ENCODE measurements at places on chromosomes 7 and 10.

GRCh38 chr10:31204090-31204489 is 114.9 kb upstream of the ZEB1 start:
- DNase-seq, result no peak

GRCh38 chr7:25485026-25485425 is 256.7 kb upstream of the NPVF start:
- no peak for DNase-seq

- no peak for DNase-seq
Observed at GRCh38 chr10:20094226-20094976, 278.2 kb downstream of the PLXDC2 start.

DNA sequence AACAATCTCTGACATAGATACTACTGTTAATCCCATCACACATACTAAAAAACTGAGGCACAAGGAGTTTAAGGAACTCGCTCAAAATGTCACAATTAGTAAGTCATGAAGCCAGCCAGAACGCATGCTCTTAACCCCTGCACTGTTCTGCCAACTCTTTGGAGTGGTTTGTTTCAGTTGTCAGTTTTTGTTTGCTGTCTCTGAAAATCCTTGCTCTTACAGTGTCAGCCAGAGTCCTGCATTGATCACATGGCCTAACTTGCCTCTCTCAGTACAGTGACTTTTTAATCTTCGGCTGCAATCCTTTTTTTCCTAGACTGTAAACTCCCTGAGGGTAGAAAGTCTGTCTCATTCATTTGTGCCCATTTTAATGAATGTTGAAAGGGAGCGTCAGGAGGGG is 753.8 kb downstream of the AUTS2 start:
- DNase-seq, result no peak

GRCh38 chr10:30490289-30491000 is 56.5 kb downstream of the MAP3K8 start:
- DNase-seq, result no peak

GRCh38 chr10:70849582-70850016 is 33.9 kb downstream of the SGPL1 start:
- DNase-seq, result no peak

GRCh38 chr7:36904802-36905201 is 180.5 kb upstream of the AOAH start:
- DNase-seq, result no peak

DNA sequence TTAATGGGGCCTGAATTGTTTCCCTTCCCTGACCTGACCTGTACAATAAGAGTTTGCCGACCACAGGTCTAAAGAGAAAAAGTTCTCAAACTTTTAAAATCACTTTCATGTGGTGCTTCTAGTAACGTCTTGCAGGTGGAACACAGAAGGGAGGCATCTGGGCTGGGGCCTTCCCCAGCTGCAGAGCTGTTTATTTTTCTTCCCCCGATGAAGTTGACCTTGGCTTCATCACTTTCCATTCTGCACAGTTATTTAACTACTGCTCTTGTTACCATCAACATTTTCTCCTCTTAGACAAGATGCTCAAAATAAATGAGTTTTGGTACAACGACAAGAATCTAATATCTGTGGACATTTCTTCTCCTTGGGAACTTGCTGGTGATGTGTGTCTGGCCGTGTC is 181.7 kb downstream of the HERPUD2 start:
- no peak for DNase-seq

GRCh38 chr7:23468526-23469149 is 1.7 kb downstream of the IGF2BP3 start:
- peak; percentile 7 for DNase-seq

DNA sequence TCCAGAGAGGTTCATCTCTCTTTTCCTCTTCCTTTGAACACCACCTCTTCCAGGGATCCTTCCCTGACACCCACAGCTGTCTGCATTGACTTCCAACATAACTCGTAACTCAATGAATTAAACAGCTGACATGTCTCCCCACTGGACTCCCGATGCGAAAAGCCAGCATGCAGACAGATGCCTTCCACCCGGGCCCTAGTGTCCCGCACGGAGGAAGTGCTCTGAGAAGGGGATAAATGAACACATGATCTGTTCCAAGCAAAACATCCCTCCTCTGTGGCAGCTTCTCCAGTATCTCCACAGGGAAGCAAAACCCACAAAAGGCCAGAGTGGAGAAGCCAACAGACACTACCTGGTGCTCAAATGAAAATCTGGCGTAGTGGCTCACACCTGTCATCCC is 28.3 kb downstream of the OGDHL start:
- DNase-seq, result no peak

- no peak for DNase-seq
Observed at GRCh38 chr10:104640339-104641186, 527 bp upstream of the SORCS3 start.

GRCh38 chr7:87361320-87361719 is 15.9 kb downstream of the CROT start:
- no peak for DNase-seq

Data from stimulated activated CD4-positive, alpha-beta T cell treated with anti-CD3 and anti-CD28 coated beads, Interleukin-4, amount 100 ng/mL, for 48 hours (primary cell).